NCI-H524 (cell line): ENCODE measurements at places on chromosomes 12 and 14.

GRCh38 chr12:104448451-104448850 lies 8.3 kb upstream of the CHST11 start:
- no peak for DNase-seq

- DNase-seq = no peak
Observed at GRCh38 chr12:131221957-131222328, 268.2 kb downstream of the ADGRD1 start.

DNA sequence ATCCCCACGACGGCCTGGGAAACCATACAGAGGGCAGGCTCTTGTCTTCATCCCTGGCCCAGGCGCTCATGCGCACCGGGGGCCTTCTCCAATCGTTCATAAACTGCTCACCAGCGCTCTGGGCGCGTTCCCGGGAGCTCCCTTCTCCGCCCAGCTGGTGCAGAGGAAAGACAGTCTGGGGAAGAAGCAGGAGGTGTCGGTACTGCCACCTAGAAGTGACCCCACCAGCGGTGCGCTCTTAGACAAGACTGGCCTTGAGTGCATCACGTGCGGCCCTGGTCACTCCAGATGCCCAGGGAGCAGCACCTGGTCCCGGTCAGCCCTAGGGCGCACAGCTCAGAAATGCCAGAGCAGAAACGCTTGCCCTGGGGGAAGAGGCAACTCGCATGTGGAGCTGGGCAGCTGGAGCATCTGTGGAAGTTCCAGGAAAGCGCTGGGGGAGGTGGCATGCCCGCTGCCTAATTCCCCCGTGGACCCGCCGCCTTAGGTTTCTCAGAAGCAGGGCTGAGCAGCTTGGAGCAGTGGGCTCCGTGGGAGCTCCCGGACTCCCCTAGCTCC lies 2.5 kb downstream of the GSC start:
- peak; percentile 36 for DNase-seq

- DNase-seq = no peak
Observed at GRCh38 chr12:130043685-130044406, 118.4 kb upstream of the FZD10 start.

DNA sequence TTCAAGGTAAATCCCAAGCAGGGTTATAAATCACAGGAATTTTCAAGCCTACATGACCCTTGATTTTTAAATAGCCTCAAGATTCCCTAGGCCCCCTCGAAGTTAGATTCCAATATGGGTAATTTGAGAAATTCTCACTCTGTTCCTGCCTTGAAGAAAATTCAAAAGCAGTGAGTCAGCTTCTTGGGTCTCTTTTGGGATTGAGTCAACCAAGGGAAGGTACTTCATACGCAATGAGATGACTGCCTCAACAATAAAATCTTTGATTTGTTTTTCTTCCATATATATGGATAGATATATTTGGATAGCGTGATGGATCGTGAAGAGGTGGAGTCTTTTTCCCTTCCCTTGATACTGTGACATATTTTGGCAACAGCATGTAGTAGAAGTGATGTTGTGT lies 180.4 kb upstream of the ATP2B1 start:
- DNase-seq = no peak

GRCh38 chr12:6834873-6835272 lies 5.9 kb upstream of the GNB3 start:
- no peak for DNase-seq

DNA sequence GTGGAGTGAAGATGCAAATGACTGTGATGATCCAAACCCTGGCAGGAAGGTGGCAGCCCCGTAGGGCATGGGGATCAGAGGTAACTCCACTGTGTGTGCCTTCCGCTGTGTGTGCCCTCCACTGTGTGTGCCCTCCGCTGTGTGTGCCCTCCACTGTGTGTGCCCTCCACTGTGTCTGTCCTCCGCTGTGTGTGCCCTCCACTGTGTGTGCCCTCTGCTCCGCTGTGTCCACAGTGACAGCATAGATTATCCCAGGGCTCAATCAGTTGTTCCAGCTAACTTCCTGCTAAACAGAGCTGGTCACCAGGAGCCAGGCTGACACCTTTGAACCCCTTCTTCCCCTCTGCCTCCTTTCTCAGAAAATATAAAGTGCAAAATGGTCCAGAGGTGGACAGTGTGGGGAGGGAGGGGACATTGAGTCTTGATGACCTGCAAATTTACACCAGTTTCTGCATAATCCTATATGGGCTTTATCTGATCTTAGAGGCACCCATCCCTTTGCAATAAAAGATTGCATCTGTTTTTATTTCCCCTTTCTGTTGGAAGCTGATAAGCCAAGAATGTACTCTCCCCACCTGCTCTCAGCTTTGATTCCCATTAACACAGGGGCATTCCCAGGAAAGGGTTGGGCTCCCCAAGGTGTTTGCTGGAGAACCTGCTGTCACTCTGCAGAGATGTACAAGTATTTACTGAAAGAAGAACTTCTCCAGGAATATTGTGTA lies 21.6 kb upstream of the HNF1A start:
- DNase-seq = no peak

DNA sequence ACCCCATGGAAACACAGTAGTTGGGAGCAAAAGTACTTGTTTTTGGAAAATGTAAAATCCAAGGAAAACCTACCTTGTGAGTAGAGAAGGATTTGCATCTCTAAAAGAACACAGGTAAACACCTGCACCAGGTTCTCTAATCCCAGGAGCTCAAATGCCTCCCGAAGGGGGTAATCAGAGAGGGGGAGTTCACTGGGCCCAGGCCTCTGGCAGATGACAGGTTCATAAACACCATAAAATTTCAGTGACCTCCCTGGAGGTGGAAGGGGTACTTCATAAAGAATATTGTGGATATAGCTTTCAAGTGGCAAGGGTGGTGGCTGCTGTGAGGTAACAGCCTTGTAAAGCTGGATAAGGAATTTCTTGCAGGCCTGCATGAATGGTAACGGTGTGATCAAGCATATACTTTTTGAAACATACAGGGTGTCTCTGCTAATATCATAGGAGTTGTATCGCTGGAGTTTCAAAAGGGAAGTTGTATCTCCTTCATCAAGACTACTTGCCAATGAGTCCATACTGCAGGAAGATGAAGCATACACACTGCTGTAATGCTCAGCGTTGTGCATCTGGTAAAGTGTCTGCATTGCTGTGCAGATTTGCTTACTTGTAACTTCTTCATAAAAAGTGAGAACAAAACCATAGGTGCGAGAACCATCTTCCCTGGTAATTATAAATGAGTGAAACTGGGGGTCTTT lies 111.3 kb downstream of the DENND5B start:
- DNase-seq = no peak

- no peak for DNase-seq
Observed at GRCh38 chr14:30547388-30548048, 11.4 kb upstream of the G2E3 start.

GRCh38 chr12:11651785-11652184 lies 2.3 kb downstream of the ETV6 start:
- no peak for DNase-seq

DNA sequence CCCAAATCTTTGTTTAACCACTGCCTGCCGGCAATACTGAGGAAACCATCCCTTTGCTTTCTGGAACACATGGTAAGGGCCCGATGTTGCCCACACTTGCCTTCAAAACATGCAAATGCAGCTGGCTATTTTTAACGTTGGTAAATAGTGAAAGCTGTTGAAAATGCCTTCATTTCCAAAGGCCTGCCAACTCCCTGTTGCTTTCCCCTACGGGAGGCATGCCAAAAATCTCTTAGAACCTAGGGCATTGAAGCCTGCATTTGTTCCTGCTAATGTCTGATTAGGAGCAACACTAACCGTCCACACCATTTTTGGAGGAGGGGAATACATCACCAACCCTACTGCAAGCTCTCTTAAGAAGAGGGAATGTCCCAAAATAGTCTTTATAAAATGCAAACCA lies 152.6 kb upstream of the NOS1 start:
- no peak for DNase-seq

- no peak for DNase-seq
Observed at GRCh38 chr12:83186419-83186818, 499.7 kb downstream of the TMTC2 start.

DNA sequence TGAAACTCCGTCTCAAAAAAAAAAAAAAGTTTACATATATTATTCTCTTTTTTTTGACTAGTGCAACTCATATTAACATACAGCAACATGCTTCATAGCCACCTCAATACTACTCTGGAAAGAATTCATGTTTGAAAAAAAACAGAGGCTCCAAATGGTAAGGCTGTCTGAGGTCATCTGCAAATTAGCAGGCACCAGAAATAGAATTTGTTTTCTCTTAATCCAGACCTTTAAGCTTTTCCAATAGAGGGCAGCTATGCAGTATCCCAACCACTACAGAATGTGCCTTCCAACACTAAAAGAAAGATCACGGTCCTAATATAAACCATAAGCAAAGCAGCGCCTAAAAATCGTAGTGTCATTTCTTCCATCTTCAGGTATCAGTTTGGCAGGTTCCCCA lies 12.0 kb downstream of the C2CD5 start:
- no peak for DNase-seq

DNA sequence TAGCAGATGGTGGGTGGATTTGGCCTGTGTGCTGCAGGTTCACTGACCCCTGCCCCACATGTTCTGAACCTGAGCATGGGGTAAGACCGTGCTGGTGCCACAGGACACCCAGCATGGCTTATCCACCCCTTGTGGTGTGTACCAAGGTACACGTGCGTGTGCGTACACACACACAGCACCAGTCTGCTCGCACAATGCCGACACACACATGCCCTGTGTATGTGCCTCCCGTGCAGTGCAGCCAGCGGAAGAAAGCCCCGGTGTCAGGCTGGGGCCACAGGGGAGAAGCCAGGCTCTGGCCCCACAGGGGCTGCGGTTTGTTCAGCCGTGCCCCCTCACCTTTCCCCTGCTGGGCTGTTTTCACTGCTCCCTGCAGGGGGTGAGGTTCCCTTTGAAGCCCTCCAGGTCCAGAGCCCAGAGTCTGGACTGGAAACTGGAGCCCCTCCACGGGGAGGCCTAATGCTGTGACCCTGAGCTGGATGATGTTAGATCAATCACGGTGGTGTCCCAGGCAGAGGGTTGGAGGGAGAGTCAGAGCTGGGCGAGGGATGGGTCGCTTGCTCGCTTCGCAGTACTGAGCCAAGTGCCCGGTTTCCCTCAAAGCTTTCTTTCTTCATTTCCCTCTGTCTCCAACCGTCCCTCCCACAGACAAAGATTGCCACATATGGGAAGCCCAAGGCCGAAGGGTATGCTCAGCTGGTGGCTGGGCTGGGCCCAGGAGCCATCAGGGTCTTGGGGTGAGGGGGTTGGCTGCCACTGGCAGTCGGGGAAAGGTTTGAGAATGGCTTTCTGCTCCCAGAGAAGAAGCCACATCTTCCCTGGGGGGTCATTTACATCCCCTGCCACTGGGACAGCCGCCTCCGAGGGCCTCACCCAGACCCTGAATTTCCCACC lies 6.2 kb downstream of the DTX1 start:
- DNase-seq = peak; percentile 4

DNA sequence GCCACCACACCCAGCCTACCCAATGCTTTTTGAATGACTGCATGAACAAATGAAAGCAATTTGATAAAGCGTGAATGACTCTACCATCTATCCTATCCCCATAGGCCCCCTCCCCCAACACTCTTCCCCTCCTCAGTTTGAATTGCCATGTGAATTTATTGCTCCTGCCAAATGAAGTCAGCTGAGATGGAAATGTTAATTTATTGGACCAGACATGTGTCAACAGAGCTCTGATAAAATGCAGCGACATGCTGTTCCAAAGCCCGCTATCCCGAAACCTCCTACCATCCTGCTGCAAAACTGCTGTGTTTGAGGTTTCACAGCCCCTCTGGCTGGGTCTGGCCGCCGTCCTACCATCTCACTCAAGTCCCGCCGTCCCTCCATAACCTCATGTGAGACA lies 360.5 kb downstream of the CACNA1C start:
- DNase-seq = no peak
